ENCODE measurements at places on chromosomes 2 and 18. TPM values are rescaled to one million over a fixed set of nuclear protein-coding genes. Genes with fewer than 3 reads are reported as not detected.

PTPN2 gene
- total RNA-seq = 29.2 TPM

SLC4A3 gene
- total RNA-seq = 4.0 TPM

CRYGC gene
- total RNA-seq = not detected

INPP1 gene
- 12.2 TPM for total RNA-seq

CERKL gene
- total RNA-seq = not detected

CPSF3 gene
- 50.9 TPM for total RNA-seq

TUBA3E gene
- total RNA-seq = not detected

REG3A gene
- total RNA-seq = not detected

RFTN2 gene
- 4.5 TPM for total RNA-seq

ZDBF2 gene
- total RNA-seq = 7.3 TPM

CHRND gene
- not detected for total RNA-seq

CMPK2 gene
- total RNA-seq = 4.7 TPM

ABCG8 gene
- not detected for total RNA-seq

NFATC1 gene
- total RNA-seq = 7.6 TPM

FBXO36 gene
- 4.3 TPM for total RNA-seq

Measured in epithelial cell of alveolus of lung (primary cell).